ENCODE measurements at places on chromosomes 1 and 21. TPM values are rescaled to one million over a fixed set of nuclear protein-coding genes. Genes with fewer than 3 reads are reported as not detected.

TNFSF18 gene
- polyA plus RNA-seq = 0.12 TPM

- no peak for DNase-seq
These were observed 44.6 kb downstream of the WDR4 start for GRCh38 chr21:42834726-42835191.

GRCh38 chr1:169316556-169316955, 51.0 kb downstream of the NME7 start:
- no peak for DNase-seq

- DNase-seq = no peak
These were observed 46.5 kb upstream of the CDC7 start for GRCh38 chr1:91454136-91454535.

DNA sequence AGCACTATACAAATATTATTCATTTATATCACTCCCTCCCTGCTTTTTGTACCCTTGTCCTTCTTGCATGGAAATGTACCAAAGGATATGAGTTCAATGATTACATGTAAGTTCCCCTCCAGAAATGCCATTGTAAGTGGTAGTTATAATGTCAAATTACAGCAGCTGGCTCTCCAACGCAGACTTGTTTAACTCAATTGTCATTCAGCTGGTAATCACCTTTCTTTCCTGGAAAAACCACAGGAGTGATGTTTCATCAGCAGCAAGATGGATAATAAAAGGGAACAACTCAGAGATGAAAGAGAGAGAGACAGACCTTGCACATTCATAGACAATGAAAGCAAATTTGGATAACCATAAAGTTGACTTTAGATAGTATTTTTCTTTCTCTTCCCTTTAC, 578.6 kb upstream of the PBX1 start:
- DNase-seq = no peak

GRCh38 chr1:153586347-153586746, 20.7 kb upstream of the S100A2 start:
- no peak for DNase-seq
